ENCODE measurements at places on chromosomes 3 and 15.

DNA sequence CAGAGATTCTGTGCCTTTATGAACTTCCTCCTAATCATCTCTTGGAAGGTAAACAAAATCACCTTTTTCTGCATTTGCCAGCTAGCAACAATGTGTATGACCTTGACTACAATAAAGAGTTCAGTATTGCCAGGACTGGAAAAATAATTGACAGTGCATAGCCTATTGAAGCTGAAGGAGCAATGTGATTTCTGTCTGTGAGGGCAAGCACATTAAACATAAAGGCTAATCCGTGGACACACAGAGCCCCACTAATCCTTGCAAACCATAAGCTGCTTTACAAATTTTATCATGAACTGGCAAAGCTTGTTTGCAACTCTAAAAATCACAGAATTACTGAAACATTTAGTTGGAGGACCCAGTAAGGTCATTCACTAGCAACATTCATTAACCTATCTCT is 563.8 kb downstream of the PYDC2 start:
- no peak for DNase-seq

DNA sequence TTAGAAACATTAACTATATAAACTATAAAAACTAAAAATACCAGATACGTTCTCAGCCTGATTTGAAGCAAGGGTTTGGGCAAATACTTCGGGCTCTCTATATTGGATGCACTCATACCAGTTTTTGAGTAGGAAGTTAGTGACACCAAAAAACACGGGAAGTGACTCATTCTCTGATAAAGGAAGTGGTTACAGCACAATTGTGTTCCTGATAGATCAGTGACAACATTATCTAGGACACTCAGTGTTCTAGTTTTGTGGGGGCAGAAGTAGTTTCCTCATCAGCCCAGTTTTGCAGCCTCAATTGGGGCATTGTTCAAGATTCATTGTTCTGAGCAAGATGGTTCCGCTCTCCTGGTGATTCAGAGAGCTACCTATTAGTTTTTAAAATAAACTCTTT is 469.6 kb upstream of the DPPA4 start:
- DNase-seq, result peak; percentile 2

DNA sequence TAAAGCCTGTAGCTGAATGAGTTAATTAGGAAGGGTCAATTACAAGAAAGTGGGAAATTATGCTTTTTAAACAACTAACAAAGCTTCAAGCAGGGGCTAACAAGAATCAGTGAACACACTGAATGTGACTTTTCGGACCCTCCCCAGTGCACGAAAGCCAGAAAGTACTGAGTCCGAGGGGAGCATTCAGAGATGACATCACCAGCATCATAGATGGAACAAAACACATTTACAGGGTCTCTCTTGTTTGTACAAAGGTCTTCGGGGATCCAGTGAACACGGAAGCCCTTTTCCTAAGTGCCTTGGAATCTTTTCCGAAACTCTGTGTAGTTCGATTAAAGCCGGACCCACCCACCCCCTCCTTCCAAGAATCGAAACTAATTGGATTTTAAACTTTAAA is 829 bp downstream of the DCP1A start:
- DNase-seq, result no peak

GRCh38 chr3:62255758-62256157 is 117.6 kb downstream of the FEZF2 start:
- no peak for DNase-seq

- no peak for DNase-seq
Observed at GRCh38 chr3:66163222-66163621, 57.6 kb upstream of the SLC25A26 start.

GRCh38 chr3:194367992-194368841 is 1.3 kb downstream of the LRRC15 start:
- DNase-seq, result no peak

DNA sequence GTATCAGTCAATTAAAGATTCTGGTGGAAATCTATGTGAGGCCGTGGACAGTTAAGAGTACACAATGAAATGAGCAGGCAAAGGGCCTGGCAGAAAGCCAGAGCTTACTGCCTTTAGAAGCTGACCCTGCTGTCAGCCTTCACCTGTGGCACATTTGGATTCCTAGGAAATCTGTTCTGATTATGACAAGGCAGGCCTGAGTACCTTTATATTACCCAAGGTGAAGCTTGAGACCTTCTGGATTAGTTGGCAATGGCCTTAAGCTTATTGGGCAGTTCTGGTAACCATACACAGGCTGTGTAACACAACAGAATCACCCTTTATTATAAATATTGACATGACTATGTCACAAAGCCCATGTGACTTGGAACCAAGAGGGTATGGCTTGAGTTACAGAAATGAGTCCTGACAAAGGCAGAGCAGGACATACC is 43.2 kb downstream of the NBEAL2 start:
- no peak for DNase-seq

GRCh38 chr3:124035463-124036121 is 43.7 kb upstream of the ROPN1 start:
- no peak for DNase-seq

DNA sequence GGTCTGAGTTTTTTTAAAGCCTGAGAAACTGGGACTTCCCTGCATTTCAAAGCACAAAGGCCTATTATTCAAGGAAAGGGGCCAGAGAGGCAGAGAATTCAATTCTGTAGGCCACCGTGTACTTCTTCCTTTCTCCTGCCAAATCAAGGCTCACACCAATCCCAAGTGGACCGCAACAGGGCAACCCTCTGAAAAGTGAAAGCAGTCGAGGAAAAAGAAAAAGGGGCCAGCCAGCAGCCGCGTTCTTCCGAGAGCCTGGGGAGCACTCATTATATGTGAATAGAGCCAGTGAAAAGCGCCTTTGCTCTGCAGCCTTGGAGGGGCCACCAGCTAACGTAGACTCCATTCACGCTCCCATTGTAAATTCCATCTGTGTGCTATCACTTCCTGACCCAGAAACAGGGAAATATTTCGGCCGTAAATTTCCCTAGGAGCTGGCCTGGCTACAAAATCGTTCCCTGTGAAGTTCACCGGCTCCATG is 45.9 kb upstream of the THUMPD3 start:
- DNase-seq, result no peak

Data from A549 (cell line).